ENCODE measurements at places on chromosomes 11 and 22.

GRCh38 chr11:118434123-118434552, 2.2 kb upstream of the KMT2A start:
- DNase-seq, result peak; percentile 54

DNA sequence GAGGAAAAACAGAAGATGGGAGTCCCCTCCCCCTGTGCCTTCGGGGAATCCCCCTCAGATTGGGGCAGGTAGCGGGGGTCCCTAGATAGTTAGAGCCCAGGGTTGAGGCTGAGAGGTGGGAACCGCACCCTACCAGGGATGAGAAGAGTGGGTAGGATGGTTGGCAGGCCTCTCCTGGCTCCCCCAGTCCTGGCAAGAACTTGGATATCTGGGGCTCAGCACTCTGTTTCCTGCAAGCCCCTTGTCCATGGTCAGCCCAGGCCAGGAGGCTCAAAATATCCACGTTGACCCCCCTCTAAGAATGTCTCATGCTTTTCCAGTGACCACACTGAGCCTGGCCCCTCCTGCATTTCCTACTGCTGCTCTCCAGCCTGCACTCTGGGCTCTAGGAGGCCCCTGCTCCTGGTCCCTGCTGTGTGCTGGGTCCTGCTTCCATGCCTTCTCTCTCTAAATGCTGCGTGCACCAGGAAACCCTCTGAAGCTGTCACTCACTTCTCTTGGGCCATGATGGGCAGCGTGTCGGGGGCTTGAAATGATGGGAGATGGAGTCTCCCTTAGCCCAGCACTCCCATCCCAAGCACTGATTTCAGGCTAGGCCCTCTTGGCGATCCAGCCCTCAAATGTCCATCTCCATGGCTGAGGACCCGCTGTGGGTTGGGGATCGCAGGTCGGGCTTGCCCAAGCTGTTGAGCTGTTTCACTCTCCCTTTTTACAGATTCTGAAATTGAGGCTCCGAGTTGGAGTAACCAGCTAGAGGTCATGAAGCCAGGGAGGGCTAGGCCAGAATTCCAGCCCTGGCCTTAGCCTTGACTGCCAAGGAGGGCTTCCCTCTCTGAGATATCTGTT, 2.0 kb downstream of the MAP3K11 start:
- DNase-seq, result no peak

- DNase-seq, result no peak
These were observed 15.0 kb upstream of the OR51M1 start for GRCh38 chr11:5368502-5369043.

GRCh38 chr11:3099178-3099577, 42.0 kb upstream of the CARS1 start:
- DNase-seq, result no peak

DNA sequence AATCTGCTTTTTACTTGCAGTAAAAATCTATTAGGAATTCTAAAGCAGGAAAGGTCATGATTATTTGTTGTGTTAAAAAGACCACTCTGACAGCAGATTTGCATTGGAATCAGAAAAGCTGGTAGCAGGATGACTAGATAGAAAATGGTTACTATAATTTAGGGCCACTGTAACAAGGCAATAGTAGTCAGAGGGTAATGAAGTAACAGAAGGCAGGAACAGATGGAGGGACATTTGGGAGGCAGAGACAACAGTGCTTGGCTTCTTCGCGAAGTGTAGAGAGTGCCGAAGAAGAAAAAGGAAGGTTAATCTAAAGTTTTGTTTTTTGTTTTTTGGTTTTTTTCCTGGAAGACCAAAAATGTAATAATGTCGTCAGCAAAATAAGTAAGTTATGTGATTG, 129.8 kb upstream of the SLC5A12 start:
- DNase-seq, result no peak

- no peak for DNase-seq
These were observed 210.6 kb downstream of the CSNK2A3 start for GRCh38 chr11:11142430-11142829.

DNA sequence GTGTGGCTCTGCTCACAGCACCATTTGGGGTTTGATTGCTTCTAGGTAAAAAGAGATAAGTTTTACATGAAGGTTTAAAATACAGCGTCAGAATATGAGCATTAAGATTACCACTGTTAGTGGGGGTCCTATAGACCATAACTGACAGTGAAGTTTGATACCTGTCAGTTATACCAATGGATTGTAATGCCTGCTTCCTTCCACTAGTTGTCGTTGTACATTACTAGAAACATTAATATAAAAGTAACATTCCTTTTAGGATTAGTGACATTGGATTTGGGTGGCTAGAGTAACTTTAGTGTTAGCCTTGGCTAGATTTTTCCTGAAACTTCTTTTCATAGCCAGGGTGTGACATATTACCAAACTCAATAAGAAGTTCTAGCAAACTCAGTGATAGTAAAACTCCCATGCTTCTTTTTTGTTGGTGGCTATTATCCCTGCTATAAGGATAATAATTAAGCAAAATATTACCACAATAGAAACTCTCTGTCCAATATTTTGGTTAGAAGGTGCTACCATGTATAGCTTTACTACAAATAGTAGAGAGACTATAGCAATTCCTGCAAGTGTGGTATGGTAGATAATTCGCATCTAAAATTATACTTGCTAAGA, 57.1 kb downstream of the FAM181B start:
- no peak for DNase-seq

- DNase-seq, result no peak
These were observed 3.6 kb downstream of the SIPA1 start for GRCh38 chr11:65641297-65642013.

- DNase-seq, result peak; percentile 50
These were observed 45.0 kb downstream of the TEAD1 start for GRCh38 chr11:12719221-12719620.

GRCh38 chr11:12026331-12027211, 18.1 kb upstream of the DKK3 start:
- no peak for DNase-seq

DNA sequence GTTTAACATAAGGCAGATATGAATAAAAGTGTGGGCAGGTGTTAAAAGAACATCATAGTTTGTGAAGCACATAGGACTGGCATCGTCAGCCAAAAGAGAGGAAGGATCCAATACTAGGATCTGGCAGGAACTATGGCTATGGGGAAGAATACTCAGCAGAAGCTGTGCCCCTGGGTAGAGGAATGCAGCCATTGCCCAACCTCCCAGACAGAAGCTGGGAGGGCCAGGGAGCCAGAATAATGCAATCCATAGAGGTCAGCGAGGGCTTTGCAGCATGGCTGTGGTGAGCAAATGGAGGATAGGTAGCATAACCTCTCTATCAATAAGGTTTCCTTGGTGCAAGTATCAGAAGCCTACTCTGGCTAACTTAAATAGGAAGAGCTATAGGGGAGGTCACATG, 11.7 kb upstream of the CSTF3 start:
- DNase-seq, result peak; percentile 69

DNA sequence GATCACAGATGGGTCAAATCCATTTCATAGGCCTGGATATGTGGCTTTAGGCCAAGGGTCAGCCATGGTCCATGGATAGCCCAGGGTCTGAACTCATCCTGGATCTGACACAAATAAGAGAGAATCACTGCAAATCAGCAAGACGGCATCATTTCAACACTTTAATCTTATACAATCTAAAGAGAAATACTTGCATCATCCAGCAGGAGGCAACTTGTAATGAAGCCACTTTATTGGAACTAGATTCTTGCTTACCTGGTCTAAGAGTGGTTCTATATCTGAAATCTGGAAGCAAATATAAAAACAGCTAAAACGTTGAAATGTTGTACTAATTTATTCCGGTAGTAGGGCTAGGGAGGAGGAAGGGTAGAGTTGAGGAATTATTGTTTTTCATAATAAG, 870.1 kb downstream of the JRKL start:
- no peak for DNase-seq

DNA sequence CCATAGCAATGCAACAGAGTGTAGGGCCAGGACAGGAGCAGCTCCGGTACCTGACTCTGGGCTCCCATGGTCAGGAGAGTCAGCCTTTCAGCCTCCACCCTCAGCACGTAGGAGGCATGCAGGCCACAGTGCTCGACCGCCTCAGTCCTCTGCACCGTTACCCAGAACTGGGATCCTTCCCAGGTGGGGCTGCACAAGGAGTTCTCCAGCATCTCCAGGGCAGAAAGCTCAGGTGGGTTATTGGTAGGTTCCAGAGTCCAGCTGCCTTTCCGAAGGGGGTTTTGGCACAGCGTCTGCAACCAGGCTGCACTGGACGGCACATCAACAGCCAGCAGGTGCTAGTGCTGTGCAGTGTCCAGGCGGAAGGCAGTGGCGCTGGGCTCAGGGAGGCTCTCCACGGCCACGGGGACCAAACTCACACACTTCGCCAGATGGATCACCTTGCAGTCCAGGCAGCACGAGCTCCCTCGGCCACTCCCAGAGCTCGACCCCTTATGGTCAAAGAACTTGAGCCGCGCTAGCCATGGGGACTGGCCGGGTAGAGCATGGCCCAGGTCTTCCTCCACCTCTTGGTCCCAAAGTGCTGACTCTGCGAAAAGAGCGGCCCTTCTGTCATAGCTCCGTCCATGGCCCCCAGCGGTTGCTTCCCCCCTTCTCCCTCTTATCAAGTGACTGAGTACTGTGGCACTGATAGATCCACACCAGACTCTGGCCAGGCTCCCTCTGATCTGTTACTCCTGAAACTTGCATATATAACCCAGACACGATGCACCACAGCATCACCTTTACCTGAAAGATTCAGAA, 6.9 kb upstream of the PHOX2A start:
- no peak for DNase-seq

DNA sequence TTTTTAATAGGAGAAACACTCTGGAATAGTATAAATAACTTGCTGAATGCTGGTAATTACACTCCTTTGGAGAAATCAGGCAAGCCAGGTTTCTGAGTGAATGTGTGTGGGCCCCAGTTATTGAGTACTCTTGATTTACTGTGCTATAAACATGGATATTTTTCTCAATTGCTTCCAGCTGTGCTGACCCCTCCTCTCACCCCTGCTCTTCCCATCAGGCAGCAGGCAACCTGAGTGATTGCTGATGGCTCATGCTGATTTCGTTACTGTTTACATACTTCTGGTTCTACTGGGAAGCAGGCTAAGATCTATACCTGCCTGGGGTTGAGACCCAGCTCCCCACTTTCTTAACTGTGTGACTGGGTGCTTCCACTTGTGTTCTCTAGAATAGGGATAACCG, 68.5 kb downstream of the DHCR7 start:
- DNase-seq, result no peak

- peak; percentile 16 for DNase-seq
These were observed 8.3 kb upstream of the ARL14EP start for GRCh38 chr11:30314625-30315024.

DNA sequence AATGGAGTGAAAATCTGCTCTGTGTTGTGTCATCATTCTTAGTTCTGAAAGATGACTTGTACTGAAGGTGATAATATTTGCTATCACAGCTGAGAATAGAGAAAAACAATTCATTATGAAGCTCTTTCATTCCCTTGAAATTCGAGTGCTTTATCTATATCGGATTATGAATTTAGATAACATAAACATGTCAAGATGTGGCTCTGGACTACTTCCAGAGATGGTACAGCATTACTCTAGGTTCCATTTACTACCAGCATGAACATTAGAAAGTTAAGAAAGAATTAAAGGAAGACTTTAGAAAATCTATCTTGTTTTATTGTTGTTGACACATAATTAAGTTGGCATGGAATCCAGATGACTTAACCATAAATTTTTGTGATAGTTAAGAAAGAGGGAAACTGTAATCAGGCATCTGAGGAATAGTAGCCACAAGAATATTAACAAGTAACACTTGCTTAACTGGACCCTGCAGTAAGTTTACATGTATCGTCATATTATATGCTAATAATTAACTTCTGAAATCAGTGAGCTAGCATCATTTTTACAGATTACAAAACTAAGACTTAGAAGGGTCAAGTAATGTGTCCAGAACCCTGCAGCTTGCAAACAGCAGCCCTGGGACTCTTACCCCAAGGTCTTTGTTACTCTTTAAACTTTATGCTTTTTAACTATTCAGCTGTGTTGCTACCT, 182.6 kb downstream of the DDX10 start:
- no peak for DNase-seq

GRCh38 chr11:47499161-47499560, 50.2 kb upstream of the RAPSN start:
- no peak for DNase-seq

- DNase-seq, result no peak
These were observed 3.1 kb upstream of the SGSM3 start for GRCh38 chr22:40367342-40367741.

DNA sequence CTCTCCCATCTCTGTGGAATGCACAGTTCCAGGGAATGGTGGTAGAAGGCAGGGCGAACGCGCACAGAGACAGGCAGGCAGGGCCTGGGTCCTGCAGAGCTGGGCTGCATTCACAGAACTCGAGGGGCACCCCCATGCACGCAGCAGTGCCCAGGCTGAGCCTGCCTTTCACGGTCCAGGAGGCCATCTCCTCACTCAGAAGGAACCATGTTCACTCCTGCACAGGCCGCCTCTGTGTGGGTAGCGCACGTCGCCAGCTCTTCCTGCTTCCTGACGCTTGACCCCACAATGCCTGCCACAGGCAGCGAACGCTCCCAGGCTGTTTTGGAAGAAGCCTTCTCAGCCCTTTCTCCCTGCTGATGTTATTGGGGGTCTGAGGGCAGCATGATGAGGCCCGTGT, 98.8 kb upstream of the BID start:
- DNase-seq, result no peak

DNA sequence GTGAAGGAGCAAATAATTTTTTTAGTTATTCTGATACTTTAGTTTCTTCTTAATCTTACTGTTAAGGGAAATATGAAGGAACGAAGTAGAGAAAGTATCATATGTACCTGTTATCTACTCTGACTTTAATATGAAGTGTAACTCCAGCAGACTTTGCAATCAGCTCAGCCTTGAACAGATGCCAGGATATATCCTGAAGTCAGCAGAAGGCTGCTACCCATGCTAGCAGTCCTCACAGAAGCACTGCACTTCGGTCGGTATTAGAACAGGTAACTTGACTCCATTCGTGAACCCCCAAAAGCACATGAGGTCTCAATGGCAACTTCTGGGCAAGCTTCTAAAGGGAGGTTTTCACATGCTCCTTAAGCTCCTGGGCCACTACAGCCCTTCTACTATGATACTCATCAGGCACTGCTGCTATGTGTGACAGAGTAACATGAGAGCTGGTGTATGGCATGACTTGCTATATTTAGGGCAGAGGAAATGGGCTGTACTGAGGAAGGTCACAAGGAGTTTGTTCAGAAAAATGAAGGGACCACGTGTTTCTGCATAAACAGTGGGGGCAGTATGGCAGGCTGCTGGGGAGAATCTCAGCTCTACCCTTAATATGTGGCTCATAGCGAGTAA, 344.1 kb downstream of the SOX6 start:
- DNase-seq, result no peak

DNA sequence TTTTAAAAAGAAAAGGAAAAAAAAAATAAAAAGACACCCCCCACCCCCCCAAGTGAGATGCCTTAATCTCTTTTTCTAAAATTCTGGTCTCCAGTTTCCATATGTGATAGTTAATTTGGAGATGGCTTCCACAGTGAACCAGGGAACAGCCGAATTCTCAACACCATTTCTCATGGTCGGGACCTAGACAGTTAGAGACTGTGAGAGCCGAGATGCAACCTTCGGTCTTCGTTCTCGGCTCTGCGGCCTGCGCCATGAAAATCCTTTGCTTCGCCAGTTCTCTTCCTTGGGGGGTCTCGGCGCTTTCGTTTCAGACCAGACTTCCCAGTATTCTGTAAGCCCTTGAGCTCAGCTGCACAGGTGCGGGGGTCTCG, 723 bp downstream of the CACNG2 start:
- DNase-seq, result no peak
